CD4-positive, alpha-beta memory T cell (primary cell): ENCODE measurements at places on chromosomes 12 and 14.
A peak's percentile ranks its signal among the peaks of the same experiment; 100 is the strongest.

GRCh38 chr14:66610154-66610563 is 102.2 kb downstream of the GPHN start:
- peak; percentile 29 for DNase-seq

GRCh38 chr12:98821866-98822265 is 176.8 kb downstream of the APAF1 start:
- DNase-seq: no peak

DNA sequence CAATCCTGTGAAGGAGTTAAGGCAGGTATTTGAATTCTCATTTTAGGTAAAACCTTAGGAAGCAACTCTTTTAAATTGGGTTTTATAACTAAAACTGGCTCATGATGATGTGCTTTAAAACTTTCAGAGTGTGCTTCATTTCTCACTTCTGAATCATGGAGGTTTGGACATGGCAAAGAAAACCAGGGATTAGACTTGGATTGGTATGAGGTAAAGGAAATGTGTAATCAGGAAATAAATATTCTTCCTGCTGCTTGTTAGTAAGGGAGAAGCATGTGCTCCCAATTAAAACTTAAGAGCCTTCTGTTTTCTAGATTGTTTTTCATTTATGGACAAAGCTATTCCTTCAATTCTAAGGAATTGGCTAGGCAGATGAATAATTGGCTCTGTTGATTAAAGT is 57.4 kb downstream of the FBXO33 start:
- DNase-seq: no peak

DNA sequence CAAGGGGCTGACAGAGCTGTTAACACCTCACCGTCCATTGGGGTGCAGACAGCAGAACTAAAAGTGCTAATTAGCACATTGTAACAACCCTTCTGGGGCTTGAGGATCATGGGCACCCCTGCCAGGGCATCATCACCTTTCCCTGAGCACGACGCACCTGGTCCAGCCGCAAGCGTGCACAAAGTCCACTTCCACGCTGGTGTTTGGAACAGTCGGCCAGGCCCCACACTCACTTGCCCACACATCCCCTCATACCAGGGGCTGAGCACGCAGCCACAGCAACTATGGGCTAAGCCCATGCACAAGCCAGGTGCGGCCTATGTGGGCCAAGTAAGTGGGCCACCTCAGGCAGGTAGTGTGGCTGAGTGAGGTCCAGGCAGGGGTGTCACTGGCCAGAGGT is 148.7 kb downstream of the CCDC59 start:
- no peak for DNase-seq

GRCh38 chr12:107238296-107238695 is 144.9 kb upstream of the CRY1 start:
- no peak for DNase-seq
